ENCODE measurements at places on chromosomes 2 and 18. TPM values are rescaled to one million over a fixed set of nuclear protein-coding genes. Genes with fewer than 3 reads are reported as not detected.
A peak's percentile ranks its signal among the peaks of the same experiment; 100 is the strongest.

DNA sequence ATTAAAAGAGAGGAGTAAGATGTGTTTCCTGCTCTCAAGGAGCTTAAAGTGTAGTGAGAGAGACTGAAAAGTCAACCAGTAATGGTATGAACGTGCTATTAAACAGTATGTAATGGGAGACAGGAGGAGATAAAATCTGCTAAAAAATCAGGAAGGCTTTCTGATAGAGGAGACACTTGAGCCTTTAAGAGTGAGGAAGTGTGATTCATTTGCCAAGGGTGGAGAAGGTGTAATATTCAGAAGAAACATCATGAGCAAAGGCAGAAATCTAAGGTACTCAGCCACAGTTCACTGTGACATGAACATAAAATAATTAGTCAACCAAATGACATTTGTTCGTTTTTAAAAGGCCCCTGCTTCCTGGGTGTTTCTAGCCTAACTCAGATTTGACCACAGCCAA, 137.8 kb upstream of the SKOR2 start:
- H3K27ac ChIP-seq = no peak overlapping the region
- H3K4me3 ChIP-seq = no peak overlapping the region
- H3K4me1 ChIP-seq = no peaks in the 10 kb centered on the region
- no peaks in the 10 kb centered on the region for H3K36me3 ChIP-seq

PCARE gene
- total RNA-seq = not detected

- peaks cover 20% of the 10 kb centered on the region for H3K36me3 ChIP-seq
These were observed 83.9 kb downstream of the FAM210A start for GRCh38 chr18:13642440-13642827.

DNA sequence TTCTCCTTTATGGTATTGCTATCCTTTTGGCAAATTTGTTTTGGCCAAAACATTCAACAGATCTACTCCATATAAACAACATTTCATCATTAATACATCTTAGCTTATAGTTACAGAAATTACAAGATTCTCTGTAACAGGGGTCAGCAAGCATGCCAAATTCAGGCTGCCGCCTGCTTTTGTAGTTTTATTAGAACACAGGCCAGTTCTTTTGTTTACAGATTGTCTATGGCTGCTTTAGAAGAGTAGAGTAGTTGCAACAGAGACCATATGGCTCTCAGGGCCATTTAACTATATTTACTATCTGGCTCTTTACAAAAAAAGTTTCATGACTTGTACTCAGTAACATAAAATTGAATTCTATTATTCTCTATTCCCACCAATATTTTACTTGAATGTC, 53.9 kb downstream of the LNPK start:
- no peak overlapping the region for H3K27ac ChIP-seq
- no peaks in the 10 kb centered on the region for H3K27me3 ChIP-seq
- no peaks in the 10 kb centered on the region for H3K4me1 ChIP-seq
- H3K36me3 ChIP-seq = peaks cover 7% of the 10 kb centered on the region
- no peak for DNase-seq
- H3K4me3 ChIP-seq = no peak overlapping the region

STON1 gene
- total RNA-seq = 23.4 TPM

DNA sequence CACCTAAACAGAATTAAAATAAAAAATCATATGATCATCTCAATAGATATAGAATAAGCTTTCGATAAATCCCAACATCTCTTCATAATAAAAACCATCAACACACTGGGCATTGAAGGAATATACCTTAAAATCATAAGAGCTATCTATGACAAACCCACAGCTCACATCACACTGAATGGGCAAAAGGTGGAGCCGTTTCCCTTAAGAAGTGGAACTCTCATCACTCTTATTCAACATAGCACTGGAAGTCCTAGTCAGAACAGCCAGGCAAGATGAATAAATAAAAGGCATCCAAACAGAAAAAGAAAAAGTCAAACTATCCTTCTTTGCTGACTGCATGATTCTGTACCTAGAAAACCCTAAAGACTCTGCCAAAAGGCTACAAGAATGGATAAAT, 510.3 kb downstream of the ZNF804A start:
- H3K36me3 ChIP-seq = no peaks in the 10 kb centered on the region
- no peak overlapping the region for H3K27ac ChIP-seq
- no peaks in the 10 kb centered on the region for H3K27me3 ChIP-seq

DNA sequence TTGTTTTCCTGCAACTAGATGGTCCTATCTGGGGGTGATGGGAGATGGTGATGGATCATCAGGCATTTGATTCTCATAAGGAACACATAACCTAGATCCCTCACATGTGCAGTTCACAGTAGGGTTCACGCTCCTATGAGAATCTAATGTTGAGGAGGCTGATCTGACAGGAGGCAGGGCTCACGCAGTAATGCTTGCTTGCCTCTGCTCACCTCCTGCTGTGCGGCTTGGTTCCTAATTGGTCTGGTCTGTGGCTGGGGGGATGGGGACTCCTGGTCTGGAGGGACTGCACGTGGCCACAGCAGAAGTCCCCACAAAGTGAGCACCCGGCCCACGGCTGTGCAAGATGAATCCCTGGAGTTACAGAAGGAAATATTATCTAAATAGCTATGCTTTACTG, 11.3 kb downstream of the MC5R start:
- no peak overlapping the region for H3K4me3 ChIP-seq
- DNase-seq = no peak
- H3K27me3 ChIP-seq = no peaks in the 10 kb centered on the region
- no peak overlapping the region for H3K27ac ChIP-seq

DNA sequence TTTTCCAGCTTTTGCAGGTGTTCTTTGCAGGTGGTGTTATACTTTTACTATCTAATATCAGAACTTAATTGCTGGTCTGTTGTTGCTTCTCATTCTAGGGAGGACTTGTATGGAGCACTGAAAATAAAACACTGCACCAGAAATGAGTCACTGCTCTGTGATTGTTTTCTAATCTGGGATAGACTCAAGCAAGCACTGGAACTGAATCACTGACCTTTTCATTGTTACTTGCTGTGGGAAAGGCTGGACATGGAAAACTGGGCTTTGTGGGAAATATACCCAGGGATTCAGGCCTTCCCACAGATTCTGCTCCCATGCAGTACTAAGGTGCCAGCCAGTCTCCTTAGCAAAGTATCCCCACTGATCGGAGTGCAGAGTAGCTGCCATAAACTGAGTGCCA, 470.0 kb upstream of the GCFC2 start:
- no peak overlapping the region for H3K27ac ChIP-seq
- H3K4me3 ChIP-seq = no peak overlapping the region
- H3K36me3 ChIP-seq = no peaks in the 10 kb centered on the region
- DNase-seq = no peak
- H3K4me1 ChIP-seq = no peaks in the 10 kb centered on the region
- H3K27me3 ChIP-seq = no peaks in the 10 kb centered on the region

DNA sequence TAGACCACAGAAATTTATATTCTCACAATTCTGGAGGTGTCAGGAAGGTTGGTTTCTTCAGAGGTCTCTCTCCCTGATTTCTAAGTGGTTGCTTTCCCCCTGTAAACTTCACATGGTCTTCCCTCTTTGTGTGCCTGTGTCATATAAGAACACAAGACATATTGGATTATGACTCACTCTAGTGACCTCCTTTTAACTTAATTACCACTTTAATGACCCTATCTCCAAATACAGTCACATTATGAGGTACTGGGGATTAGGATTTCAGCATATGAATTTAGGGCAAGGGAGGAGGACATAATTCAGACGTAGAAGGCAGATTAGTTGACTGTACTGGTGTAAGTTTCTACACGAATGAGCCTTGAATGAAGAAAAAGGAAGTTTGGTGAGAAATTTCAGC, 38.2 kb upstream of the EPHA4 start:
- H3K27me3 ChIP-seq = no peaks in the 10 kb centered on the region
- no peak overlapping the region for H3K4me3 ChIP-seq

- H3K27me3 ChIP-seq = no peaks in the 10 kb centered on the region
- no peaks in the 10 kb centered on the region for H3K4me1 ChIP-seq
- no peak for DNase-seq
- no peak overlapping the region for H3K27ac ChIP-seq
- H3K4me3 ChIP-seq = no peak overlapping the region
These were observed 59.3 kb upstream of the TCF4 start for GRCh38 chr18:55647331-55647730.

GRCh38 chr2:238104226-238104690, 4.1 kb downstream of the ESPNL start:
- no peak for DNase-seq
- no peaks in the 10 kb centered on the region for H3K27me3 ChIP-seq
- H3K4me3 ChIP-seq = no peak overlapping the region
- H3K36me3 ChIP-seq = no peaks in the 10 kb centered on the region
- no peaks in the 10 kb centered on the region for H3K4me1 ChIP-seq
- no peak overlapping the region for H3K27ac ChIP-seq

- H3K27ac ChIP-seq = no peak overlapping the region
- no peak for DNase-seq
- no peaks in the 10 kb centered on the region for H3K36me3 ChIP-seq
- no peaks in the 10 kb centered on the region for H3K27me3 ChIP-seq
- H3K4me1 ChIP-seq = no peaks in the 10 kb centered on the region
- H3K4me3 ChIP-seq = no peak overlapping the region
These were observed 144.2 kb upstream of the HDAC4 start for GRCh38 chr2:239544918-239545465.

- no peak overlapping the region for H3K4me3 ChIP-seq
- H3K27me3 ChIP-seq = no peaks in the 10 kb centered on the region
- no peak overlapping the region for H3K27ac ChIP-seq
- DNase-seq = no peak
These were observed 7.7 kb downstream of the ACVR1C start for GRCh38 chr2:157620956-157621355.

GRCh38 chr2:149090706-149091105, 52.2 kb downstream of the LYPD6B start:
- H3K4me3 ChIP-seq = no peak overlapping the region
- H3K27me3 ChIP-seq = no peaks in the 10 kb centered on the region
- no peaks in the 10 kb centered on the region for H3K36me3 ChIP-seq
- H3K4me1 ChIP-seq = no peaks in the 10 kb centered on the region

GRCh38 chr2:48901416-48901815, 145.9 kb upstream of the LHCGR start:
- no peak overlapping the region for H3K4me3 ChIP-seq
- no peaks in the 10 kb centered on the region for H3K4me1 ChIP-seq
- no peaks in the 10 kb centered on the region for H3K27me3 ChIP-seq
- no peak overlapping the region for H3K27ac ChIP-seq
- H3K36me3 ChIP-seq = no peaks in the 10 kb centered on the region

DNA sequence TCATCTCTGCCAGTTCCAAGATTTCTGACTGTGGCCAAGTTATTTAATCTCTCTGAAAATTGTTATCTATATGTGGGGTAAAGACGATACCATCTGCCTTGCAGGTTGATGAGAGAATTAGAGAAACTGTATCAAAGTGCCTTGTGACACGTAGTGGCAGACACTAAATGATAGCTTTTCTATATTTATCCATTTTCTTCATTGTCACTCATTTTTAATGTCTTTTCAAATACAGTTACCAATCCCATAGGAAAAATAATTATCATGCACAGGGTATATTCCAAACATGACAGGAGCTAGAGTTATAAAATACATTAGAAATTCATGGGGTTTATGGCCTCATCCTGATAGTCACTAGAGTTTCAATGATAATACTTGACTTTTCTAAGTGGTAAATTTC, 95.6 kb upstream of the NOL4 start:
- DNase-seq = no peak
- H3K27me3 ChIP-seq = no peaks in the 10 kb centered on the region
- H3K36me3 ChIP-seq = no peaks in the 10 kb centered on the region
- no peaks in the 10 kb centered on the region for H3K4me1 ChIP-seq
- H3K4me3 ChIP-seq = no peak overlapping the region

DNA sequence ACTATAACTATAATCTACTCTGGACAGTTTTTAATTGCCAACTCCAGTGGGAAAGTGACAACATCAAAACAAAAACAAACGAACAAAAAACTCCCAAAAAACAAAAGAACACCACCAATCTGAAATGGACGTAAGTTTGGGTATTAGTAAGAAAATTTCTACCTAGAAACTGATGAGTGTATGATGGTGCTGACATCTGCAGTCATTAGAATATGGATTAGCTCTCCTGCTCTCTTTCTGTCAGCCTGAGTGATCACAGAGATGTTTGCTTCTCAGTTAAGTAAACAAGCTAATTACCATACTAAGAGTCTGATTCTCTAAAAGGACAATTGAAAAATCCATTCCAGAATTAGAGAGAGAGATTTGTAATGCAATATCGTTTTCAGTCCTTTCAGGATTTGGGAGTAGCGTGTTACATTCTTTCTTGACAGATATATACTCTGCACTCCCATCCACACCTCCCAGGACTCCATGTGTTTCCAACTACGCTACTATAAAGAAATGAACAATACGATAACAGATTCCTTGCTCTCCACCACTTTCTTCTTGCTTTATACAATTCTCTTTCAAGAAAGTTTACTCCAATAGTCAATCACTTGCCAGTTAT, 1347.4 kb upstream of the PIK3C3 start:
- H3K4me1 ChIP-seq = no peaks in the 10 kb centered on the region
- H3K4me3 ChIP-seq = no peak overlapping the region
- no peak for DNase-seq
- no peak overlapping the region for H3K27ac ChIP-seq

DNA sequence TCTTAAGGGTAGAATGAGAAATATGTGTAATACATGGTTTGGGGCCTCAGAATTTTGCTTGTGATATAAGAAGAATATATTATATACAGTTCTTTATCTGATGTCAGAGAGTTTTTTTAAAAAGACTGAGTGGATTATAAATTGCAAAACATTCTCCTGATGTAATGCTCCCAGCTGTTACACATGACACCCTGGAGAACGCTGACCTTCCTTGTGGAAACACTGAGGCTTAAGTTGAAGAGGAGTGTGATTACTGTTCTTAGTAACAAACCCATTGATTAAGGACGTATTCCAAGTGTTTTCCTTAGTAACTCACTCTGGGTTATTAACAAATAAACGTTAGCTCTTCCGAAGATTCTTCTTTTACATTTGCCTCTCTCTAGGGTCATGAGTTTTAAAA, 1069.3 kb upstream of the CNTNAP5 start:
- H3K4me3 ChIP-seq = no peak overlapping the region
- H3K27ac ChIP-seq = no peak overlapping the region
- no peak for DNase-seq
- H3K36me3 ChIP-seq = no peaks in the 10 kb centered on the region
- no peaks in the 10 kb centered on the region for H3K4me1 ChIP-seq

- no peak for DNase-seq
- H3K4me1 ChIP-seq = peaks cover 19% of the 10 kb centered on the region
- peak overlapping the region; percentile 88 for H3K27ac ChIP-seq
- no peak overlapping the region for H3K4me3 ChIP-seq
- no peaks in the 10 kb centered on the region for H3K27me3 ChIP-seq
- no peaks in the 10 kb centered on the region for H3K36me3 ChIP-seq
These were observed 1.4 kb upstream of the KCNK3 start for GRCh38 chr2:26691161-26691560.

DNA sequence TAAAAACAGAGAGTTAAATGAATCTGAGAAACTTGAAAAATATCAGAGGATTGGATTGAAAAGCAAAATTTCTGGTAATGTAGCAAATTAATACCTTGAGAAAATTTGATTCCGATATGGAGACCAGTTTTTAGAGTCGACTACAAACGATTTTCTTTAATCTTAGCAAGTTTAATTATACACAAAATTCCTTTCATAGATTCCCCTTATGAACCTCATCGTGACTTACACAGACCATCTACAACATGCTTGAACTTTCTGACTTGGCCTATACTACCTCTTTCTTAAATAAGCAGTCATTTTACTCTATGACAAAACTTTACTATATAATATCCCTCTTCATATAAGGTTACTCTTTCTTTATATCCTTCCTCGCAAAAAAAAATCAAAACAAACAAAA, 769.6 kb upstream of the CRIM1 start:
- H3K4me3 ChIP-seq = no peak overlapping the region
- H3K27ac ChIP-seq = no peak overlapping the region
- no peaks in the 10 kb centered on the region for H3K27me3 ChIP-seq
- no peak for DNase-seq

- H3K27me3 ChIP-seq = no peaks in the 10 kb centered on the region
- H3K27ac ChIP-seq = no peak overlapping the region
- H3K4me1 ChIP-seq = no peaks in the 10 kb centered on the region
- no peaks in the 10 kb centered on the region for H3K36me3 ChIP-seq
- no peak overlapping the region for H3K4me3 ChIP-seq
- DNase-seq = no peak
These were observed 16.8 kb downstream of the SERPINB10 start for GRCh38 chr18:63924551-63924950.
